CD4-positive, alpha-beta T cell treated with Interleukin-2 at 100 ng/mL for 4 hours (primary cell): ENCODE measurements at places on chromosomes 1 and 21.

- DNase-seq, result no peak
Observed at GRCh38 chr21:38139380-38140168, 117.2 kb upstream of the KCNJ15 start.

DNA sequence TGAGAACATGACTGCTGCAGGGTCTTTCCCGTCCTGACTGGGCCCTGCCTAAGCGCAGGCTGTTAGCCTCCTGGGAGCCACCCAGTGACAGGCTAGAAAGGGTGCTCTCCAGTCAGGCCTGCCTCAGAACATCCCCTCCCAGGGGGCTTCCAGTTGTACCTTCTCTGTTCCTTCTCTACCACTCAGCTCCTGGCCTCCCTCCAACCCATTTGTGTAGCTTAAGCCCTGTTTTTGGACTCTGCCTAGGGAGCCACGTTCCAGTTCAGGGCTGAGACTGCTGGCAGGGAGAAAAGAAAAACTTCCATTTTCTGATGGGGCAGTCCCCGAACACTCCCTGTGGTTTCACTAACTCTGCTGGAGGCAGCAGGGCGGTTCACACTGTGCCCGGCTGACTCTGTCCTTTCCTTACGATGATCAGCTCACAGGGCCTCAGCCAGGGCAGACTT, 15.3 kb upstream of the POU3F1 start:
- no peak for DNase-seq

- no peak for DNase-seq
Observed at GRCh38 chr1:223258751-223259198, 105.2 kb downstream of the SUSD4 start.

GRCh38 chr1:50724626-50725286, 235.3 kb downstream of the FAF1 start:
- DNase-seq, result peak; percentile 8

DNA sequence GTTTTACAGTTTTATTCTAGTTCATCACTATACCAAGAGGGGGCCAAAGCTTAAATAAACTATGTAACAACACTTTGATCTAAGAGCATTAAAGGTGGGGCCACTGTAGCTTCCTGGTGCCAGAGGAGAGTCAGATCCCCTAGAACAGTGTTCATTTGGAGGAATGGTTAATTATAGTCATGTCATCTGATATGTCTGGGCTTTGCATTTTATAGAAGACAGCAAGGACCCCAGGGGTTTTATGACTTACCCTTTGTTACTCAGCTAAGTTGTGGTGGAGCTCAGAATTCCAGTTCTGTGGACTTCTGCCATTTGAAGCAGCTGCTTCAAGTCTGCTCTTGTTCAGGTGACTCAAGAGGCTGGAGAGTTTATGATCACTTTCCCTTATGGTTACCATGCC, 16.7 kb downstream of the KDM4A start:
- no peak for DNase-seq
